ENCODE measurements at places on chromosomes 2 and 18.

- DNase-seq, result no peak
These were observed 87.3 kb downstream of the ARL4C start for GRCh38 chr2:234409590-234409989.

- no peak for DNase-seq
These were observed 26.3 kb downstream of the MRPL33 start for GRCh38 chr2:27797841-27798240.

DNA sequence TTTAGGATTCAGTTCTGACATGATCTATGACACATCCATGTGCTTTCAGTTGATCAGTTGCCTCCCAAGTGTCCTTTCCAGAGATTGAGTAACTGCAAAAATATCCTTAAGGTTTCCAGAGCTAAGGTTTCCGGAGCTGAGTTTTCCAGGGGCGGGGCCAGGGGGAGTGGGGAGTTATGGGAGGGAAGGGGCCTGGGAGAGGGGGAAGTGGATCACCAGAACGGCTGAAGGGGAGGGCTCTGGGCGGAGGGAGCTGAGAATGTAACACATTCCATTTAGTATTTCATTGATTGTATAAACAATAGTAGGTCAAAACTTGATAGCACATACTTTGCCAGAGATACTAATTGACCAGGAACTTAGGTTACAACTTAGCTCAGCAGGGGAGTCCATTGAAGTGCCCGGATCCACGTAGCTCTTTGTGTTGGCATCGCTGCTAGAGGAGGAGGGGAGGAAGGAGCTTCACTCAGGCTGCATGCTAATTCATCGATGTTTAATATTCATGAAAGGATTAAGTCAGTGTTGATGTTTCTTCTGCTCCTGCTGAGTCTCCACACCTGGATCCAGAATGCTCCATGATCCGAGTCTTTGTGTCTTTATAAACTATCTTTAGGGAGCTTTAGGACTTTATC lies 289.8 kb downstream of the ALPK2 start:
- no peak for DNase-seq

DNA sequence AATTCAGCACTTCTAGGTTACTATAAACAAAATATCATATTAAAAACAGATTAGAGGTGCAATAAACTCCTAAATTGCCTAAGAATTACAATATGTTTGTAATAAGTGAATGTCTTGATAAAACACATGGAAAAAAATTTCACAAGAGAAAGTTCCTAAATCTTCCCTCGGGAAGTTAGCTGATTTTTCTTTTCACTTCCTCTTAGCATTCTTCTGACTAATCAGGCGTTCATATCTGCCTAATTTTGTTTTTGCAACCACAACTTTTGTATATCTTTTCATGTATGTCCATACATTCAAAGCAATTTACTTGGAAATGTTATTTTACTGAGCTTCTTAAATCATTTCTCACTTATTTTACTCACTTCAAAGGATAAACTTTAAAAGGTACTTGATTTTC lies 88.5 kb downstream of the RTTN start:
- no peak for DNase-seq

GRCh38 chr2:134431838-134432434 lies 178.1 kb downstream of the MGAT5 start:
- DNase-seq, result no peak

DNA sequence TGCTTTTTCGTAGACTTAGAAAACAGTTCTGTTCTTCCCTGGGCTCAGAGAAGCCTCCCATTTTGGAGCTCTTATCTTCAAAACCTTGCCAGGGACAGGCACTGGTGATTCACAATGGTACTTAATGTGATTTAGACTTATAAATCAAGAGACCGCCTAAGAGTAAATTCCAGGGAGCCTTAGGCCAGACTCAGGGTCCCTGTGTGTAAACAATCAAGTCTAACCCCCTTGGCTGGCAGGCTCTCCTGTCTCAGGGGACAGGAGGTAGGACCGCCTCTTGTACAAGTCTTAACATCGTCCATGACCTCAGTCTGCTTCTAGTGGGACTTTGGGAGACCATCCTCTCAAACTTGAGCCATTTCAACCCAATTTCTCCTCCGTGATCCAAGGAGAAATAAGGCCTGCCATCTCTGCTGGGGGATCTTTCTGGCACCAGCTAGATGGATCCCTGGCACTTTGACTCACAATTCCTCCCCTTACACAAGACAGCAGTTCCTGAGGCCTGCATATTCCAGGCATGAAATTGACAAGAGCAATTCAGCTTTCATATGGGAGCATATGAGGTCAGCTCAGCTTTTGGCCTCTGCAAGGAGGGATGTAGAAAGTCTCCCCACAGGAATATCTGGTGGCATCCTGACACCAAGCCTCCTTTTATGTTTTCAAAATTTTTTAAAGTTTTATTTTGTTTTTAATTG lies 487.0 kb downstream of the TNS1 start:
- no peak for DNase-seq

All from thyroid gland (tissue), 4 donors.